ENCODE measurements at places on chromosomes 3 and 15.

GRCh38 chr15:40325188-40325587, 1.7 kb downstream of the INAFM2 start:
- no peak for DNase-seq

DNA sequence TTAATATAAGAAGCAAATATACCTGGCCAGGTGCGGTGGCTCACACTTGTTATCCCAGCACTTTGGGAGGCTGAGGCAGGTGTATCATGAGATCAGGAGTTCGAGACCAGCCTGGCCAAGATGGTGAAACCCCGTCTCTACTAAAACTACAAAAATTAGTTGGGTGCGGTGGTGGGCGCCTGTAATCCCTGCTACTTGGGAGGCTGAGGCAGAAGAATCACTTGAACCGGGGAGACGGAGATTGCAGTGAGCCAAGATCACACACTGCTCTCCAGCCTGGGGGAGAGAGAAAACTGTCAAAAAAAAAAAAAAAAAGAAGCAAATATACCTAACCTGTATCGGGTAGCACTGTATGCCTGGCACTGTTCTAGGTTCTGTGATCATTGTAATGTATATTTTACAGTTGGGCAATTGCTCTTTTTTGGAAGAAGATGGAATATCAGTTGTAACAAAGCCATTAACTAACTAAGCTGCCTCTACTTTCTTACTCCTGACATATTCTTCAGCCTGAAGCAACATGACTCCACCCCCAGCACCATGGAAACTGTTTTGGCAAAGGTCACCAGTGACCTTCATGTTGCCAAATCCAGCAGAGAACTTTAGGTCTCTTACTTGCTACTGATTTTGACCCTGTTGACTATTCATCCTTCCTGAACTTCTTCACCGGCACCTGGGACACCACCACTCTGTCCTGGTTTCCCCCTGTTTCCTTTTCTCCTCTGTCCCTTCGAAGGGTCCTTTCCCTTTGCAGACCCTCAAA, 203.8 kb downstream of the RPLP1 start:
- no peak for DNase-seq

DNA sequence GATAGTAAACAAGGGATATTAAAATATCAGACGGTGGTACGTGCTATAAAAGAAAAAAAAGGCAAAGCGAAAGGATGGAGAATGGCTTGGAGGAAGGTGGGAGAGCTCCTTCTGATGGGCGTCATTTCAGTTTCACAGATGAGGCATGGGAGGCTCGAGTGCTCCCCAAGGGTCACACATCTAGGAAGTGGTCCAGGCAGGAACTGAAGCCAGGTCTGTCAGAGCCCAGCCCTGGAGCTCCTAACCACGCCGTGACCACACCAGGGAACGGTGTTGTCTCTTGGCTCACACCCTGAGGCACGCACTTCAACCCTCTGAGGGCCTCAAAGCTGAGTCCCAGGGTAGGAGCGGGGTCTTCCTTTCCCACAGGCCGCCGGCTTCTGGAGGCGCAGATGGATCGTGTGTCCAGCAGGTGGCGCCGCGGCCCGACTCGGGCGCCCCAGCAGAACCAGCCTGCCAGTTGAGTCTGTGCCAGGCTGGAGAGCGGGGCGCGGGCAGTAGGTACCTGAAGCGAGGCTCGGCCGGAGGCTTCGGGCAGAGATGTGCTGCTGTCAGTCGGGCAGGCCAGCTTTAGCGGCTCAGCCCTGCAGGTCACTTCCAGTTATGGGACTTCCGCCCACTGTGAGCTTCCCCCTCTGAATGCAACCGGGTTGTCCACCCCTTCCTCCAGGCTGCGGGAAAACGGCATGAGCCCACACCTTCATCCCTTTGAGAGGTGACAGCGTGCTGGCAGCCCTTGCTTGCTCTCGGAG, 68.1 kb downstream of the SLC6A1 start:
- DNase-seq = peak; percentile 28

GRCh38 chr3:184372911-184373310, 5.1 kb downstream of the THPO start:
- DNase-seq = no peak

GRCh38 chr3:71414189-71414927, 169.2 kb downstream of the FOXP1 start:
- no peak for DNase-seq

DNA sequence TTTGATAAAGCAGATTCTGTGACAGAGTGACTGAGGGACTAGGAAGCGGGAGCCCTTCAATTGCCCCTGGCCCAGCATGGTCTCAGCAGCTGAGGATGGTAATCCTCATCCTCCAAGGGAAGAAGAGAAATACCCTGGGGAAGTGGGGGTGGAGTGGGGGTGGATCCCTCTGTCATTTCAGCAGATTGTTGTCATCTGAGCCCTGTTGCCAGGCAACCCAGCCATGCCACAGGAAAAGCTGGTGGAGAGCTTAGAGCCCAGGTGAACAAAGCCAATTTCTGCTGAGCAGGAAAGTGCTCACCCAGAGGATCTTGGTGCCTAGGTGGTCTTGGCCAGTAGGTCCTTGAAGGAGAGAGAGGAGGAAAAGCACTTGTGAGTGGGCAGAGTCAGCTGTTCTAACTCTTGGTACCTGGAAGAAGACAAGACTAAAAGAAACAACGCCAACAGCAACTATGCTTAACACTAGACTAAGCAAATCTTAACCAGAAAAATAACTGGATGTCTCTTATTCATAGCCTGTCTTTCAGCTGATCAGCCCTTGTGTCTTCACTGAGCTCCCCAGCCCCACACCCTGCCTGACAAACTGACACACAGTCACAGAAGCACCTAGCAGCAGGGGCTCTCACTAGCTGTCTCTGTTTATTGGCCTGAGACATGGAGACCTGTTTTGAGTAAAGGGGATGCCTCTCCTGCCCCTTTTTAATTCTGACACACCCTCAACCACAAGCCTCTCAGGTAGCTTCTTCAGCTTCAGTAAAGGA, 40.1 kb upstream of the DCLK3 start:
- no peak for DNase-seq

DNA sequence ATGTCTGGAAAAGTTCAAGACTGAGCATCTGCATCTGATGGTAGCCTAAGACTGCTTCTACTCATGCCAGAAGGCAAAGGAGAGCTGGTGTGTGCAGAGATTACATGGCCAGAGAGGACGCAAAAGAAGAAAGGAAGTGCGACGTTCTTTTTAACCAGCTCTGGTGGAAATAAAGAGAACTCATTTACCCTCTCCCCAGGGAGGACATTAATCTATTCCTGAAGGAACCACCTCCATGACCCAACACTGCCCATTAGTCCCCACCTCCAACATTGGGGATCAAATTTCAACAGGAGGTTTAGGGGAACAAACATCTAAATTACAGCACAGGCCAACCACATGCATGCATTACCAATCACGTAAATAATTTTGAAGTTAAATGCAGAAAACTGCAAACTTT, 1.5 kb upstream of the NCK1 start:
- peak; percentile 16 for DNase-seq

GRCh38 chr3:66907136-66907535, 91.0 kb upstream of the KBTBD8 start:
- DNase-seq = no peak

- no peak for DNase-seq
Observed at GRCh38 chr3:167668651-167669050, 14.9 kb upstream of the WDR49 start.

DNA sequence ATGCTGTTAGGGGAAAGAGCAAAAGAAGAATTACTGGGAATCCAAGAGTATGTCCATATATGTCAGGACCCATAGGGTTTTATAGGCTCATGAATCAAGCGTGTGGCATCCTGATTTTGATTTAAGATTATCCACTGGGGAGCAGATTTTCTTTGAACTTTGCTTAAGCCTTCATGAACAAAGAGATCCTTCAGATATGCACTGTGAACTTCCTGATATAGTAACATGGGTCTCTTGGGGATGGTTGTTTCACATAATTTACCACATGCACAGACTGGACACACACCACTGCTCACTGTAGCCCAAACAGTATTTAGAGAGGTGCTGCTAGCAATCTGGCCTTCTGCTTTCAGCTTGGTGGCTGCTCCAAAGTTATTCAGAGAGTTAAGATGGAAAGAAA, 200.9 kb upstream of the ZPLD1 start:
- no peak for DNase-seq

DNA sequence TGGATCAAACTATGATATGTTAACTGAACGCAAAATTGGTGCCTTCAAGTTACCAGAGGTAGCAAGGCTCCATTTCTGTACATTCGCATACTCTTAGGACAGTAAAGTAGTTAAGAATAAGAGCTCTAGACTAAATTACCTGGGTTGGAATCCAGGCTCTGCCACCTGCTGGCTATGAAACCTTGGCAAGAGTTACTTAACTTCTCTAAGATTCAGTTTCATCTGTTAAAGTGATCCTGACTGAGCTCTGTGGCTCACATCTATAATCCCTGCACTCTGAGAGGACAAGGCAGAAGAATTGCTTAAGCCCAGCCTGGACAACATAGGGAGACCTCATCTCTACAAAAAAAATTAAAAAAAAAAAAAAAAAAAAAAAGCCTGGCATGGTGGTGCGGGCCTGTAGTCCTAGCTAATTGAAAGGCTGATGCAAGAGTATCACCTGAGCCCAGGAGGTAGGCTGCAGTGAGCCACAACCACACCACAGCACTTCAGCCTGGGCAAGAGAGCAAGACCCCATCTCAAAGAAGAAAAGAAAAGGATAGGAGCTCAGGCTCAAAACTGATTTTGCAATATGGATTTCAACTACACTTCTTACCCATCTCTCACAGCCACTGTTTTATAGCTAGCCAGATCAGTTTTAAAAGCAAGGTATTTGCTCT, 21.3 kb downstream of the GSK3B start:
- DNase-seq = no peak

GRCh38 chr3:134034005-134034785, 4.5 kb upstream of the SLCO2A1 start:
- DNase-seq = peak; percentile 51

- no peak for DNase-seq
Observed at GRCh38 chr3:140128631-140129030, 193.6 kb downstream of the CLSTN2 start.

GRCh38 chr3:185981621-185982020, 43.8 kb upstream of the TRA2B start:
- no peak for DNase-seq

- DNase-seq = no peak
Observed at GRCh38 chr15:51284871-51285270, 53.5 kb downstream of the CYP19A1 start.

DNA sequence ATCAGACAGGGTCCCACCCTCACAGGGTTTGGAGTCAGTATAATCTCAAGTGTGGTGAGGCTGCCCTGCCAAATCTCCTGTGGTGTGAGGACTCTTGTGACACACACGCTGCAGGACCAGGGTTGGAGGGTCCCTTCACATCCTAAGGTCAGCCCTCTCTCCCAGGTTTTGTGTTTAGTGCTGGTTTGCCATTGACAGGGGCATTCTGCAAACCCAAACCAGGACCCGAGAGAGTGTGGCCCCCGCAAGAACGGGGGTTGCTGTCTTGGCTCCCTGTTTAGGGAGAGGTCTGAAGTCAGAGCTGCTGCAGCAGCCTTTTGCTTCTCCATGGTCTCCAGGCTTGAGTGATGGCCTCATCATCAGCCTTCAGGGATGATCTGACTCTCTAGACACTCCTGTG, 14.7 kb downstream of the FAM107A start:
- no peak for DNase-seq

DNA sequence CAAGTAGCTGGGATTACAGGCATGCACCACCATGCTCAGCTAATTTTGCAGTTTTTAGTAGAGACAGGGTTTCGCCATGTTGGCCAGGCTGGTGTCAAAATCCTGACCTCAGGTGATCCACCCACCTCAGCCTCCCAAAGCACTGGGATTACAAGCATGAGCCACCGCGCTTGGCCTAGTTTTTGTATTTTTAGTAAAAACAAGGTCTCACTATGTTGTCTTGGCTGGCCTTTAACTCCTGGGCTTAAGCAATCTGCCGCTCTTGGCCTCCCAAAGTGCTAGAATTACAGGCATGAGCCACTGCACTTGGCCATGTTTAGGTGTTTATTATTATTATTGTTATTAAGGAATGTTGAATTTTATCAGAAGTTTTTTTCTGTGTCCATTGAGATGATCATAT, 14.7 kb downstream of the IL16 start:
- DNase-seq = no peak

DNA sequence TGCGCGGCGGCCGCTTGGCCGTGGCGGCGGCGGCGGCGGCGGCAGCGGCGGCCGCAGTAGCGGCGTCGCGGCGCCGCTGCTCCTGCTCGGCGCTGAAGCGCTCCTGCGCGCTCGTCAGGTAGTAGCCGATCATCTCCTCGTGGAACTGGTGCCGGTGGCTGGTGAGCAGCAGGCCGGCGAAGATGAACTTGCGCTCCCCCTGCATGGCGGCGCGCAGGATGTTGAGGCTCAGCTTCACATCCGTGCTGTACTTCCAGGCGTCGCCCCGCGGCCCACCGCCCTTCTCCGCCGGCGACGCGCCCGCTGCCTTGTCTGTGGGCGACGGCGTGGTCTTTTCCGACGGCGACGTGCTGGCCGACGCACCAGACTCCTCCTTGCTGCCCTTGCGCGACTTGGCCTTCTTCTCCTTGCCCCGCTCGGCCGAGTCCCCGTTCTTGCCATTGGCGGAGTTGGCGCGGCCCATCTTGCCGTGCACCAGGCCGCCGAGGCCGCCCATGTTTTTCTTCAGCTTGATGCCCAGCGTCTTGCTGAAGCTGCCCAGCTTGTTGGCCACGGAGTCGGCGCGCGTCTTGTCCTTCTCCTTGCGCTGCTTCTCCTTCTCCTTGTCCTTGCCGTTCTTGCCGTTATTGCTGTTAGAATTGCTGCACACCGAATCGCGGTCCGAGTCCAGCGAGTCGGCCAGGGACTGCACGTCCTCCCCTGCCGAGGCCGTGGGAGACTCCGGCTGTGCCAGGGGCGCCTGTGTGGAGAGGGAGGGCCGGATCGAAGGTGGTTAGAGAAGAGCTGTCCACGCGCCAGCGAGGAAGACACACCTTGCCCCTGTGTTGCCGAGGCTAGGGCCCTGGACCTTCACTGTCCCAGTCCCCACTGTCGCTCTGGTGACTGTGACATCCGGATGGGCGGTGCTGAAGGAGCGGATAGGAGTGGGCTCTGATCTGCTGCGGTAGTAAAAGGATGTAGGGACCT, 157.6 kb downstream of the KLF13 start:
- no peak for DNase-seq

DNA sequence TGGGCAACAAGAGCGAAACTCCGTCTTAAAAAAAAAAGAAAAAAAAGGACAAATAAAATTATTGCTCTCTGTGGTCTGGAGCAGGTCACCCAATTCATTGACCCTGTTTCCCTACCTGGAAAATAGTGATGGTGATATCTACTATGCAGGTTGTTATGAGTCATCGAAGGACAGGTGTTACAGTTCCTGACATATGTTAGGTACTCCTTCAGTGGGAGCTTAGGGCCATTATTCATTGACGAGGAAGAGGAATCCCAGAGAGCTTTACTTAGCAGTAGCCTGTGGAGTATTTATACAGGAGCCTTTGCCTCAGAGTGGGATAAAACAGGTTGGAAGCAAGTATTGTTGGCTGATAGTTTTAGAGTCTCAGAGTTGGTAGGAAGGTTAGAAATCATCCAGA, 74.5 kb downstream of the SLC7A14 start:
- no peak for DNase-seq
